HCT116 (cell line): ENCODE measurements at places on chromosomes 1 and 21. TPM values are rescaled to one million over a fixed set of nuclear protein-coding genes. Genes with fewer than 3 reads are reported as not detected.
A peak's percentile ranks its signal among the peaks of the same experiment; 100 is the strongest.

Gene GNB1
- total RNA-seq, result 371 TPM

- DNase-seq, result no peak
- H3K27ac ChIP-seq, result no peak overlapping the region
- H3K4me3 ChIP-seq, result no peak overlapping the region
Observed at GRCh38 chr1:76746206-76746605, 121.1 kb upstream of the ST6GALNAC5 start.

DNA sequence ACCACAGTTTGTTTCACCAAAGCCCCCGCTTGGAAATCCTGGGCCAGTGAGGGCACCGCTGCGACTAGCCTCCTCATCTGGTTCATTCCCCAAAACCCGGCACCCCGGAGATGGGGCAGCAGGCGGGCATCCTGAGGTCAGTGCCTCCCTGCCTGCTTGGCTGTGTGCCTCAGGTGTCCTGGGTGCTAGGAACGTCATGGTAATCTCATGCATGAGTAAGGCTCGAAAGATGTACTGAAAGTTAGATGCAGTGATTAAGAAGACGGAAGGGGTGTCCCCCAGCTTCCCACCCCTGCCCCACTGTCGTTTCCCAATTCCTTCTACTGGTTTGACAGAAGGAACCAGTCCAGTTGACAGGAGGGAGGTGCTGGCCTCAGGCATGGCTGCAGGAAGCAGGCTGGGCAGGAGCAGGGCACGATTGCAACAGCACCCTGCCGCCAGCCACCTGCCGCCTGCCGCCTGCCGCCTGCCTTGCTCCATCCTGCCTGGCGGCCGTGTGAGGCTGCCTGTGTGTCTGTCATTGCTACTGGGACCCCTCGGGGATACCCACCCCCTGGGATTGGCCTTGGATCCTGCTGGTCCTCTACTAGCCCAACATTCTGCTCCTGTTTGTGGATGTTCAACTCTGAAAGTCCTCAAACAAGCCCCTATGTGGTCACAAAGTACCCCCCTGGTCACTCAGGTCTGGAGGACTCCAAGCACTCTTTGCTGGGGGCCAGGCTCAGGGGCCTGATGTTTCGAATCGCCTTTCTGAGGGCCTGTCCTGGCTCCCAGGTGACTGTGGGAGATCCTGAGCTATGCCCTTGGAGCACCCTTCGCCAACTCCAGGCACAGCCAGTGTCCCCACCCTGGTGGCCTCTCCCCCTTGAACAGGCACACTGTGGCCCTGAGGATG is 73.0 kb upstream of the IFFO2 start:
- H3K27me3 ChIP-seq, result no peaks in the 10 kb centered on the region
- no peak overlapping the region for H3K4me3 ChIP-seq
- H3K27ac ChIP-seq, result no peak overlapping the region
- H3K36me3 ChIP-seq, result no peaks in the 10 kb centered on the region

DNA sequence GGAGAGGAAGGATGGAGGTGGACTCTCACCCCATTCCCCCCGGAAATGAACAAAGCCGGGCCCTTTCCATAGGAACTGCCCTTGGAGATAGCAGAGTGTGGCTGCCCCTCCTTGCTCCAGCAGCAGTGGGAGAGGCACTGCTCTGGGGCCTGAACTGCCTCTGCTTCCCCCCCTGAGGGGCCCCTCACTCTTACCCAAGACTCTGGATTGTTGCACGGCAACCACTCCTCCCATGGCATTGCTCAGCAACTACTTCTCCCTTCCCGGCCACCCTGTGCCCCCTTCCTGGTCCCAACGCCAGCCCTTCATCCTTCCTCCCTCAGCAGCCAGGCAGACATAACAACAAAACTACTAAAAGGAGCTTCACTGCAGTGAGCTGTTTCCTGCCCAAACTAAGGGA is 3.0 kb upstream of the ACKR1 start:
- no peak for DNase-seq
- H3K27ac ChIP-seq, result no peak overlapping the region
- H3K36me3 ChIP-seq, result no peaks in the 10 kb centered on the region
- no peak overlapping the region for H3K4me3 ChIP-seq
- no peaks in the 10 kb centered on the region for H3K4me1 ChIP-seq

DNA sequence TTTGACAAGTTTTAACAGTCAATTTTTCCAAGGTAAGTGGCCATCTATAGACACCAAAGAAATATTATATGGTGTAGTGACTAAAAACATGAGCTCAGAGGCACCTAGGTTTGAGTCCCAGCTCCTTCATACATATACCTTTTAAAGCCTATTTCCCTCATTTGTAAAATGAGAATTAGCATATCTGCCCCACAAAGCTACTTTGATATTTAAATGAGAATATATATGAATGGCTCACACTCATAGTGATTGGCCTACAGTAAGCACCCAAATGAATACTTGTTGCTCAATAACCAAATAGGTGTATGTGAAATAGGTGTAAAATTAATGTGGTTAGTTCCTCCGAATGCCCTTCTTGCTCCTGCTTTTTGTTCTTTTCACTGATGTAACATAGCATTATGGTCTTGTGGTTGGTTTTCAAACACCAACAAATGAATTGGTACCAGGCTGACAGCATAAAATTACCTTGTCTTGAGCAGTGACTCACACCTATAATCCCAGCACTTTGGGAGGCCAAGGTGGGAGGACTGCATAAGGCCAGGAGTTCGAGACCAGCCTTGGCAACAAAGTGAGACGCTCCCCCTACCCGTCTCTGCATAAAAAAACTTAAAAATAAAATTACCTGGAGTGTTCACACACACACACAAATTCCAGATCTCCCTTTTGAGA is 25.3 kb downstream of the CNIH4 start:
- no peaks in the 10 kb centered on the region for H3K27me3 ChIP-seq
- no peak overlapping the region for H3K27ac ChIP-seq
- H3K4me1 ChIP-seq, result peaks cover 1% of the 10 kb centered on the region; the same call in 1 of the 2 replicates
- no peak overlapping the region for H3K4me3 ChIP-seq
- peaks cover under 1% of the 10 kb centered on the region; the same call in 1 of the 2 replicates for H3K36me3 ChIP-seq

DNA sequence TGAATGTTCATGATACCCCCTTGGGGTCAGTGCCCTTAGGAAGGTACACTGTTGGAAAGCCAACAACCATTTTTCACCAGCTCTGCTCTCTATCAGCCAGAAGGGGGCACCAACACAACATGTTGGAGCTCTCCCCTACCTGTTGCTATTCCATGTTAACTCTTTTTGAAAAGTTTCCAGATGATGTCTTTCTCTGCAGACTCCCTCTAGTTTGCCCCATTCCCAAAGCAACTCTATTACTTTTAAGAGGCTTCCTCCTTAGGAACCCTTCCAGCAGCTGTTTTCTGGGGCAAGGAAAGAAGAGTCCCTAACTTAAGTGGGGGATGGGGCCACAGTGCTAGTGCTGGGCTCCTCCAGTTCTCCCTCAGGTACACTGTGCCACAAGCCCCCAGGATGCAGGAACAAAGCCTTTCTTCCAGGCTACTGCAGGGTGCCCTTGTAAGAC is 22.9 kb upstream of the NDC1 start:
- no peaks in the 10 kb centered on the region for H3K27me3 ChIP-seq
- no peaks in the 10 kb centered on the region for H3K36me3 ChIP-seq
- peak; percentile 32 for DNase-seq
- H3K4me3 ChIP-seq, result no peak overlapping the region
- H3K4me1 ChIP-seq, result no peaks in the 10 kb centered on the region
- H3K27ac ChIP-seq, result no peak overlapping the region

Gene KCNK1
- total RNA-seq, result 28.4 TPM

Gene SYDE2
- total RNA-seq, result 5.3 TPM
